ENCODE measurements at places on chromosomes 2 and 18. TPM values are rescaled to one million over a fixed set of nuclear protein-coding genes. Genes with fewer than 3 reads are reported as not detected.

Gene AOX1
- 1,131 TPM for total RNA-seq

Gene ACTR3
- 63.6 TPM for total RNA-seq

Gene PLGLB1
- total RNA-seq: 35.1 TPM

DNA sequence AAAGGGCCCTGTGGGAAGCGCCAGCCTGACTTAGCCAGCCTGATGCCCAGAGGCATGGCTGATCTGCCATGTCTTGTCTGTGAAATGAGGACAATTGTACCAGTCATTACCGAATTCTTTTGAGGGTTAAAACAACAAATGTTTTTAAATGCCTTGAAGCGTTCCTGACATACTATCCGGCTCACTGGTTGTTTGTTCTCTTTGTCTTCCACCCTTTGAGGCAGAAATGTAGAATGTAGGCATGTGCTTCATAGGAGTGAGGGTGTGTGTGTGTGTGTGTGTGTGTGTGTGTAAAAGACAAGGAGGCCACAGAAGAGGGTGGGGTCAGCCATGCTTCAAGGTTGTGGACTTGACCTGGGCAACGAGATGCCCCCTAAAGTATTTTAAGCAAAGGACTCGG lies 35.5 kb downstream of the TGFBRAP1 start:
- H3K4me3 ChIP-seq: no peak overlapping the region
- H3K4me1 ChIP-seq: no peaks in the 10 kb centered on the region
- H3K27me3 ChIP-seq: no peaks in the 10 kb centered on the region

- DNase-seq: no peak
- no peak overlapping the region for H3K27ac ChIP-seq
- no peaks in the 10 kb centered on the region for H3K4me1 ChIP-seq
- H3K36me3 ChIP-seq: no peaks in the 10 kb centered on the region
- no peak overlapping the region for H3K4me3 ChIP-seq
- peaks cover 4% of the 10 kb centered on the region for H3K27me3 ChIP-seq
Measured at GRCh38 chr2:26429779-26430578, 28.3 kb downstream of the DRC1 start.

DNA sequence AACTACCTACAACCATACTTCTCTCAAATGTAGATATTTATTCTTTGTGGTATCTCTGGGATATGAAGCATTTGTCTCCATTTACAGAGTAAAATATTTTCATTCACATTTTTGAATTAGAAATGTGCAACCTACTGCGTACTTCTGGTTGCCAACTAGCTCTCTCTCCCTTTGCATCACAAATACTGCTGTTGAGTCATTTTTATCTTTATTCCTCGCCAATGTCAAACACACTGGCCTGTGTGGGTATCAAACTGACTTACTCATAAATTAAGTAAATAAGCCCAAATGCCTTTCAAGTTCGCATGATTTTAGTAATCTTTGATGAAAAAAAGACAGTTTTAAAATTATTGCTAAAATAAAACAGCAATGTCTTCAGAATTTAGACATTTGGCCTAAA lies 67.3 kb downstream of the STAT4 start:
- no peak overlapping the region for H3K4me3 ChIP-seq
- H3K4me1 ChIP-seq: no peaks in the 10 kb centered on the region
- H3K27me3 ChIP-seq: no peaks in the 10 kb centered on the region
- H3K36me3 ChIP-seq: no peaks in the 10 kb centered on the region
- H3K27ac ChIP-seq: no peak overlapping the region
- DNase-seq: no peak

GRCh38 chr2:174682007-174682577 lies 82.2 kb downstream of the CHRNA1 start:
- peak overlapping the region; percentile 60 for H3K27ac ChIP-seq
- H3K36me3 ChIP-seq: no peaks in the 10 kb centered on the region
- H3K27me3 ChIP-seq: no peaks in the 10 kb centered on the region

- no peaks in the 10 kb centered on the region for H3K4me1 ChIP-seq
- H3K27me3 ChIP-seq: no peaks in the 10 kb centered on the region
- DNase-seq: no peak
- no peaks in the 10 kb centered on the region for H3K36me3 ChIP-seq
- H3K4me3 ChIP-seq: no peak overlapping the region
Measured at GRCh38 chr2:100272841-100273329, 49.4 kb downstream of the LONRF2 start.

DNA sequence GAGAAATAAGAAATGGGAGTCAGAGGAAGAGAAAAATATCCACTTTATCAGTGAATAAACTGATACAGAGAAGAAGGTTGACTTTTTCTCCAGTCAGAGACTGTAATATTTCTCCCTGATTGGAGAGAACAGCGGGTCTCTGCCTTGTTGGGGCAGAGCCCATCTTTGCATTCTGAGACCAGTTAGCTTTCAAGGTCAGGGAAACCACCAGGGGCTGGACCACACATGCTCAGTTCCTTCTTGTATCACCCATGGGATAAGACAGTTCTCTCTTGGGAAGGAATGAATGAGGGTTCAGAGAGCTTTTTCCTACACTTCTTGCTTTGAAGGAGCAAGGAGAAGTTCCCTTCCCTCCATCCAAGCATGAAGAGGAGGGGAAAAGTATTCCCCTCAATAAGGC lies 12.2 kb downstream of the GPATCH11 start:
- H3K27ac ChIP-seq: no peak overlapping the region
- H3K36me3 ChIP-seq: peaks cover 35% of the 10 kb centered on the region
- H3K27me3 ChIP-seq: no peaks in the 10 kb centered on the region
- H3K4me3 ChIP-seq: no peak overlapping the region

Data from liver (tissue), 10 donors.